ENCODE measurements at places on chromosomes 1 and 21. TPM values are rescaled to one million over a fixed set of nuclear protein-coding genes. Genes with fewer than 3 reads are reported as not detected.

GRCh38 chr1:59494145-59494833, 197.4 kb downstream of the FGGY start:
- H3K36me3 ChIP-seq = no peaks in the 10 kb centered on the region
- H3K4me1 ChIP-seq = peaks cover 16% of the 10 kb centered on the region
- H3K27ac ChIP-seq = no peak overlapping the region
- no peak for DNase-seq
- H3K4me3 ChIP-seq = no peak overlapping the region

The SNX27 gene
- 31.8 TPM for total RNA-seq

GRCh38 chr1:184037849-184038591, 492 bp upstream of the COLGALT2 start:
- peaks cover 40% of the 10 kb centered on the region for H3K27me3 ChIP-seq
- H3K4me1 ChIP-seq = peaks cover 25% of the 10 kb centered on the region
- peak overlapping the region; percentile 82 for H3K27ac ChIP-seq

- no peaks in the 10 kb centered on the region for H3K4me1 ChIP-seq
- peaks cover 54% of the 10 kb centered on the region for H3K36me3 ChIP-seq
- H3K4me3 ChIP-seq = no peak overlapping the region
- H3K27ac ChIP-seq = no peak overlapping the region
- no peaks in the 10 kb centered on the region for H3K27me3 ChIP-seq
Observed at GRCh38 chr21:45177039-45177438, 102.7 kb downstream of the ADARB1 start.

- no peak overlapping the region for H3K27ac ChIP-seq
- no peak for DNase-seq
- H3K27me3 ChIP-seq = peaks cover 73% of the 10 kb centered on the region
- H3K36me3 ChIP-seq = no peaks in the 10 kb centered on the region
Observed at GRCh38 chr1:213976665-213977485, 10.9 kb upstream of the PROX1 start.

DNA sequence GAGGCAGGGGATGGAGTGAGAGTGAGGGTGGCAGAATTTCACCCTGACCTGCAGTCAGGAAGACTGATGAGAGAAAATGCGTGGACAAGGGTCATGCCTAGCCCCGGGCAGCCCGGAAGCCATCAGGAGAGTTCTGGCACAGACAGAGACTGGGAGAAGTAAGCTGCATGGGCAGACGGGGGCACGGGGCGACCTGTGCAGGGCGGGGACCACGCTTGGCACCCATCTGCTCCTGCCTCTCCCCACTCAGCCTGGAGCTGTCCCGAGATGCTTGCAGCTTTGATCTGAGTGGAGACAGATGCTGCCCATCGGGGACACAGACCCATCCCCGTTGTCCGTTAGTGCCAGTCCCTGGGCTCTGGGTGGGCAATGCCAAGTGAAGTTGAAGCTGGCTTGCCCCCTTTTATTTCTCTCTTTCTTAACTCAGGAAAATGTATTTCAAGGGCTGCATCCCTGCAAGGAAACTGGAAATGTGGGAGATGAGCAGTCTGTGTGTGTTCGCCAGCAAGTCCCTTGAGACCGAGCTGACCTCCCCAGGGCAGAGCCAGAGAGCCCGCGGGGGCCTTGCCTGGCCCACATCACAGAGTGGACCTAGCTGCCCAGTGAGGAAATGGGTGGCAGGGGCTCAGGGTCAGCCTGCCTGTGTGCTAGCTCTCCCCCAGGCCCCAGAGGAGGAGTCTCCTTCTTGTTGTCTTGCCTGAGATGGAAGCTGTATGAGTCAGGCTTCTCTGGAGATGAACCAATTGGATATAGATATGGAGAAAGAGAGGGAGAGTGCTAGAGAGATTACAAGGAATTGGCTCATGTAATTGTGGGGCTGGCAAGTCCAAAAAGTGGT, 121.3 kb upstream of the C1orf174 start:
- no peaks in the 10 kb centered on the region for H3K36me3 ChIP-seq
- H3K27me3 ChIP-seq = peaks cover 67% of the 10 kb centered on the region
- H3K27ac ChIP-seq = no peak overlapping the region

GRCh38 chr1:167043752-167044488, 46.3 kb downstream of the GPA33 start:
- H3K4me1 ChIP-seq = peaks cover 10% of the 10 kb centered on the region
- no peaks in the 10 kb centered on the region for H3K36me3 ChIP-seq
- no peak overlapping the region for H3K27ac ChIP-seq
- peaks cover 48% of the 10 kb centered on the region for H3K27me3 ChIP-seq

Data from left ventricle myocardium inferior (tissue), 1 donor.